Skeletal muscle cell (primary cell): ENCODE measurements at places on chromosomes 2 and 18.
A peak's percentile ranks its signal among the peaks of the same experiment; 100 is the strongest.

- no peak for DNase-seq
Measured at GRCh38 chr2:235839226-235839625, 329.0 kb downstream of the GBX2 start.

GRCh38 chr2:202114291-202114690 lies 41.2 kb downstream of the KIAA2012 start:
- DNase-seq, result no peak

- DNase-seq, result peak; percentile 14
Measured at GRCh38 chr18:68662754-68663153, 52.2 kb downstream of the TMX3 start.

DNA sequence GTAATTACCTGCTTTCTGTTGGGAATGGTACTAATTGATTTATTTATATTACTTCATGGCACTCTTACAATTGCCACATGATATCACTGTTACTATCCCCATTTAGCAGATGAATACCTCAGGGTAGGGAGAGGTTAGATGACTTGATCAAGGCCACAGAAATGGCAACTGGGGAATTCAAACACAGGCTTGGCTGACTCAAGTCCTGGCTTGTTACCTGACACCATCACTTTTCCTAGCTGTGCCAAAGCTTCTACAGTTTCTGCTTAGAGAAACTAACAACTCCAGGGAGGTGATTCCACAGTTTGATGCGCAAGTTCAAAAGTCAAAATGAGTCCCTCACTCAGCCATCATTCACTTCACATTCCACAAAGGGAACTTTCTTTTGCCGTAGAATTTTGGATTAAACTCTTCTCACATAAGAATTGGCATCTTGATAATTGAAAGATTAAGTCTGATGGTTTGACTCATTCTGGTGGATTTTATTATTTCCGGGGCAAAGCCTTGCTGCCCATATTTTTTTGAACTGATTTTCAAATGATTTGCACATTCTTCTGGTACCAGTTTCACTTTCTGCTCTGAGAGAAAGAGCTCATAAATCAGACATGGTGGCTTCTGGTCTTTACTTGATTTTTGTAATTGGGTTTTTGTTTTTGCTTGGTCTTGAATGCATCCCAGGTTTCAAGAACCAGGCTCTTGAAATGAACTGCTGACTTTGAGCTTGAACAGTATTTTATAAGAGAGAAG lies 656.8 kb downstream of the BCL11A start:
- DNase-seq, result no peak

- DNase-seq, result no peak
Measured at GRCh38 chr2:1995987-1996386, 251.7 kb upstream of the PXDN start.

DNA sequence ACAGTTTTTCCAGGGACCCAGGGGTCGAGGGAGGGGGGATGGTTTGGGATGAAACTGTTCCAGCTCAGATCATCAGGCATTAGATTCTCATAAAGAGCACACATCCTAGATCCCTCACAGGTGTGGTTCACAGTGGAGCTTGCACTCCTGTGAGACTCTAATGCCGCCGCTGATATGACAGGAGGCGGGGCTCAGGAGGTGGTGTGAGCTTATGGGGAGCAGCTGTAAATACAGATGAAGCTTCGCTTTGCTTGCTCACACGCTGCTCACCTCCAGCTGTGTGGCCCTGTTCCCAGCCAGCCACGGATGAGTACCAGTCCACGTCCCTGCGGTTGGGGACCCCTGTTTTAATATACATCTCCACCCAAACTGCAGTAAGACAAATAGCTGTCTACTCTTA lies 204.2 kb downstream of the AGAP1 start:
- no peak for DNase-seq

DNA sequence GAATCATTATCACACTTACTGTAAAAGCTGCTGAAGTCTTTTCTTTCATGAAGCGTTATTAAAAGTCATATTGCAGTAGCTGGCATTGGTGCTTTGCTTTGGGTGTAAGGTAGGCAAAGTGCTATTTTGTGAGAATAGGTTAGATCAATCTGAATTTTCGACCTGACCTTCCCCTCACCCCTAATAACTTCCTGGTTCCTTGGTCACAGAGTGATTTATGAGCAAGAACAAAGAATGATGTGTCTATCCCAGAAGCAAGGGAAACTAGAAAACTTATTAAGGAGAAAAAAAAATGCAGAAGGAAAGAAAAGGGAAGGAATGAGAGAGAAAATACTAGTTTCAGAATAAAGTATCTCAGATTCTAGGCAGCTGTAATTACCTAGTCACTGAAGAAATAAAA lies 163.1 kb upstream of the MEIS1 start:
- DNase-seq, result no peak

- no peak for DNase-seq
Measured at GRCh38 chr2:200797242-200797770, 14.4 kb upstream of the BZW1 start.

- DNase-seq, result peak; percentile 43
Measured at GRCh38 chr2:133561045-133561852, 7.0 kb downstream of the NCKAP5 start.

GRCh38 chr2:145652571-145653545 lies 1132.9 kb upstream of the ZEB2 start:
- DNase-seq, result peak; percentile 91

DNA sequence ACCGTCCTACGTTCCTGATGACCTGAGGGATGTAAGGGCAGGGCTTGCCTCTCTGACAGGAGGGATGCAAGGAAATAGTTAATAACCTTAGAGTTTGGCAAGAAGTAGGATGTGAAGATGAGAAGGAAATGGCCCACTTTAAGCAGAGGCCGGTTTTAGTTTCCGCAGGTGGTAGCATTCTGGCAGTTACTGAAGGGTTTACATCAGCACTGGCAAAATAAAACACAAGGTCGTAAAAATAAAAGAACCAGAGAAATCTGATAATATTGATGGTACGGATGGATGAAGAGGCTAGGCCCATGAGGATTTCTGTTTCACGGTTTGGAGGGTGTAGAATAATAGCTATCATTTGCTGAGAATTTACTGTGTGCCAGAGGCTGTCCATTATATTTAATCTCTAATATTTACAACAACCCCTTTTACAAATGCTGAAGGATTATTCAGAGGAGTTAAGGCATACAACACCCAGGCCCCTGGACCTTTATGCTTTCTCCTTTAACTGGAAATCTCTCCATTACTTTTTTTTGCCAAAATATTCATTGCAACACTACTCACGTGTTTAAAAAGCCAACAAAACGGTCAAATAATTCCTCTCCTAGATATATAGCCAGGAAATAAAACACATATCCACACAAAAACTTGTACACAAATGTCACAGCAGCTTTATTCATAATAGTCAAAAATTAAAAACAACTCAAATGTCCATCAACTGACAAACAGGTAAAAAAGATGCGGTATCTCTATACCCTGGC lies 28.5 kb downstream of the DAPL1 start:
- DNase-seq, result no peak

DNA sequence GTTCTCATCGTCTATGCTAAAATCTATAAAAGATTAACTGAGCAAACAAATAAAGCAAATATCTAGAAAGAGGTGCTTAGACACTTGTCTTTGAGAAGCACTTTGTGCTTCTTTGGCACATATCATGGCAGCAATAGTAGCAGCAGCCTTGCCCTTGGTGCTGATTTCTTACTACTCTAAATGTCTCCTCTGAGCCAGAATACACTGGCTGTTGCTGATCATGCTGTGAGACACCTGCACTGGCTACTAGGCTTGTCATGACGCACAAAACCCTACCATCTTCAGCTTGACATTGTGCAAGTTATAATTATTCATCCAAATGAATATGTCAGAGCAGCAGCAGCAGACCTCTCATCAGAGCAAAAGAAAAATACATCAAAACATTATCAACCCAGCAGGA lies 46.7 kb downstream of the FANCL start:
- no peak for DNase-seq

DNA sequence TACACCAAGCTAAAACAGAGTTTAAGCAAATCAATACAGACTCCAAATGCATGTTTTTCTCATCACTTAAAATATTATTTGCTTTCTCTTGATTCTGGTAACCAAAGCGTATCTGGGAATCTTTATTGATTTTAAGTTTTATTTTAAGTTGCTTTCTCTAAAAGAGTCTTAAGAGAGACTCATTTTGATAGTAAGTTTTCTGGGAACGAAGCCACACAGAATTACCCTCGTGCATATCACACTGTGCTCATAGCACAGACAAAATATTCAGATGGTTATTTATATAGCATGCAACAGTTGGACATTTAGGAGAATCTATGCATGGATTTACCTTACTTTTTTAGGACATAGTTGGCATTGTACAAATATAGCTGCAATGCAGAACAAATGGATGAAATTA lies 597.5 kb upstream of the NRXN1 start:
- no peak for DNase-seq

DNA sequence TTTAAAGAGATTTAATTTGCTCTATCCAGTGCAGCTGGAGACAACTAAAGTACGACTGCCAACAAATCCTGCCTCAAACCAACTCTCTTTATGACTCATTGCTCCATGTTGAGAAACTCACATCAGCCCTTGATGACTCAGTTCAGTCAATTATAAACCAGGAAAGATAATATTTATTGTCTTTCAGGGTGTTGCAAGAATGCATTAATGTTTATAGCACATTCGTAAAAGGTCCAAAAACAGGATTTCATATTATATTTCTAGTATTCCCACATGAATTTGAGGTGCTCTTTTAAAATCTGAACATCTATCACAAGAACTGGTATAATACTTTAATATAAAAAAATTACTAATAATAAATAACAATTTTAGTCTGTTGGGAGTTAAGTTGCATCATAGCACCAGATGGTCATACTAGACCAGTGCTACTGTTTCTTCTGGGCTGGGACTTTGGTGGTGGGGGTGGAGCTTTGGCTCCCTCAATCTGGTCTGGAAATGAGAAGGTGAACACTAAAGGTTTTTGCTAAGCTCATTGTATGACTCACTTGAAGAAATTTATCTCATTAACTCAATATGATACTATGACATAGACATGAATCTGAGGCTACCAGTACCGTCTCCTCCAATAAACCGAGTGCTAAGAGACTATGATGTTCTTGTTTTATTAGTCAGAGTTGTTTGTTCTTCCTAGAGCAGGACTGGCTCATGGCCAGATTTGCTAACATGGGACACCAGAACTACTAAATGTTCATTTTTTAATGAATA lies 26.6 kb upstream of the MAP3K20 start:
- DNase-seq, result peak; percentile 98

- no peak for DNase-seq
Measured at GRCh38 chr2:170712653-170713542, 2.2 kb upstream of the SP5 start.

- no peak for DNase-seq
Measured at GRCh38 chr2:179265082-179265510, 464 bp upstream of the SESTD1 start.

- no peak for DNase-seq
Measured at GRCh38 chr2:59585655-59586054, 967.8 kb downstream of the BCL11A start.

- DNase-seq, result no peak
Measured at GRCh38 chr2:105744091-105744908, 412 bp upstream of the NCK2 start.

DNA sequence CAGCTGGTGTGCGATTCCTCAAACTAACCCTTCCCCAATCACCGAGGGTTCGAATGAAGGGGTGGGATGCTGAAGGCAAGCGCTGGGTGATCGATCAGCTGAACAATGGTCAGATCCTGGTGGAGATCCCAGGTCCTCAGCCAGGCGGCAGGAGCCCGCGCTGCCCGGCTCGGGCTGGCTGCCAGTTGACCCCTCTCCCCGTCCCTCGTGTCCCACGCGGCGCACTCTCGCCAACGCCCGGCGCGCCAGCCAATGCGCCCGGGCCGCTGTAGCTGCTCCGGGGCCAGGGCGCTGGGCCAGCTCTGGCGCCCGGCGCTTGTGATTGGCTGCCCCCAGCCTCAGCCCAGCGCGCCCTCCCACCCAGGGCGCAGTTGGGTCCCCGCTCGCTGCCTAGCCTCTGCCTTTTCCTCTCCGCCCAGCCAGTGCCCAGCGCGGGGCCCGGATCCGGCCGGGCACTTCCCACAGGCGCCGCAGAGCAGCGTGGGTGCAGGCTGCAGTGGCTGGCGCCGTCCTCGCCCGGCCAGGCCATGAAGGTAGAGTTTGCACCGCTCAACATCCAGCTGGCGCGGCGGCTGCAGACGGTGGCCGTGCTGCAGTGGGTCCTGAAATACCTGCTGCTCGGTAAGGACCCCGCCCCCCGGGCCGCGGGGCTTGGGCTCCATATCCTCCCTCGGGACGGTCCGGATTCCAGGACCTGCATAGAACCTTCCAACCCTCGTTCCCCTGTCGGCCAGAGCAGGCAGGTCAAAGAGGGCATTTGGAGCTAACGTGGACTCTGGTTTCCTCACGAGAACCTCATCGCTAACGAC lies at the start of gene MOGAT1:
MOGAT1 (plus strand) TSS at position 400 of the 809 bp plus-strand sequence; CDS start at position 528, 128 bp downstream.
- DNase-seq, result no peak

DNA sequence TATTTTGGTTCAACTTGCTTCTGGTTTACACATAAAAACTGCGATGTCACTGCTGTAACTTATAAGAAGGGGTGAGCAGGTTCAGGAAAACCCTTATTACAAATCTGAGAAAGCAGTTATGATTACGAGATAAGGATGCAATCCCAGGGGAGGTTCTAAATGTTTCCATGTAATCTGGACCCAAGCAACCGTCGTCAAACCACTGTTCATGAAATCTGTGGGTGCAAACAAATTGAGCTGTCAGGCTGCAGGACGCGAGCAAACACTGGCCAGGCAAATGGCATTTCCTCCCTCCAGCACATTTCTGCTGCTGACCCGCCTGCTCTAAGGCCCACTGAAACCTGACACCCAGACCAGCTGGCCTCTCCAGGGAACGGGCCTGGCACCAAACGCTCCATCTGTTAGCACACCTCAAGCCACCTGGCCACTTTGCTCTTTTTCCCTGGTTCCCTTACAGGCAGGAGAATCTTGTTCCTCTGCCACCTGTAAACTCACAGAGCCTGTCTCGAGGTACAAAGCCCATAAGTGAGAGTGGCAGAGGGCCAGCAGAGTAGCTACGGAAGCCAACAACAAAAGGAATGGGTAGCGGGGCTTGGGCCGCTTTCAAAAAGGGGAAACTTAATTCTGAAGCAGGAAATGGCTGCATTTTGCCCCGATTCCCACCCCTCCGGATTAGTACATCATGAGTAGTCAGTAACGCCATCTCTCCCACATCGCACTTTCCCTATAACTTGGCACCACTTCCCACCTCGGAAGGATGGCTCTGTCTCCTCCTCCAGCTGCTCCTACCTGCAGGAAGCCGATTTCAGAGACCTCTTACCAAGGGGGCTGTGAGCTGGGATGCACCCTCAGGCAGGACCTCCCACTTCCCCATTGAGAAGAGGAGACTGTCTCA lies 26.5 kb downstream of the CRACDL start:
- DNase-seq, result peak; percentile 73
